ENCODE measurements at places on chromosomes 1 and 21. TPM values are rescaled to one million over a fixed set of nuclear protein-coding genes. Genes with fewer than 3 reads are reported as not detected.

- peak; percentile 54 for DNase-seq
Measured at GRCh38 chr21:45071874-45072737, 2.3 kb upstream of the ADARB1 start.

- DNase-seq: no peak
Measured at GRCh38 chr1:194624833-194625232, 1438.4 kb upstream of the B3GALT2 start.

PRRX1 gene
- total RNA-seq: not detected

- no peak for DNase-seq
Measured at GRCh38 chr1:47565676-47566075, 127.8 kb downstream of the FOXD2 start.

EPHB2 gene
- 14.8 TPM for total RNA-seq

Data from H7 (cell line).